AML-193 (cell line): ENCODE measurements at places on chromosomes 4 and X.
A peak's percentile ranks its signal among the peaks of the same experiment; 100 is the strongest.

DNA sequence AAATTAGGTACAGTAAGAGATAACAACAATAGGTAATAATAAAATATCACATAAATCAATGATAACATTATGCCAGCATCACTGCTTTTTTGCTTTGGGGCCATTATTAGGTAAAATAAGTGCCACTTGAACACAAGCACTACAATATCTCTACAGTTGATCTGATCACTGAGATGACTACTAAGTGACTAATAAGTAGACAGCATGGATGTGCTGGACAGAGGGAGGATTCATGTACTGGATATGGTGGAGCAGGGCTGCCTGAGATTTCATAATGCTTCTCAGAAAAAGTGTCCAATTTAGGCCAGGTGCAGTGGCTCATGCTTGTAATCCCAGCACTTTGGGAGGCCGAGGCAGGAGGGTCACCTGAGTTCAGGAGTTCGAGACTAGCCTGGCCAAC lies 137.8 kb upstream of the IL1RAPL2 start:
- DNase-seq: no peak

GRCh38 chr4:112038861-112039260 lies 106.4 kb upstream of the FAM241A start:
- DNase-seq: no peak

GRCh38 chr4:87944967-87945366 lies 30.5 kb upstream of the SPP1 start:
- DNase-seq: no peak

DNA sequence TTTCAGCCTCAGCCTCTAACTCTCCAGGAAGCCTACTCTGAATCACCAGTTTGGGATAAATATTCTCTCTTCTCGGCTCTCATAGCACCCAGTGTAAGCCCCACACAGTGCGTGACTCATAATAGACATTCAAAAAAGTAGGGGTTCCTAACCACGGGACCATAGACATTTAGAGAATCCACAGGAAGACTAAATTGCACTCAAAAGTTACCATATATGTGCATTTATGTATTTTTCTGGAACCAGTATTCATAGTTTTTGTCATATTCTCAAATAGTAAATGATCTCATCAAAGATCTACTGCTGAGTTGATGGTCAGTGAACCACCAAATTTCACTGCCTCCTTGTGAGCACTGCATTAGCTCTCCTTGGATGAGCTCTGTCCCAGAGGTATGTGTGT lies 625.7 kb downstream of the SMARCA1 start:
- no peak for DNase-seq

GRCh38 chrX:9698576-9698975 lies 67.1 kb downstream of the GPR143 start:
- no peak for DNase-seq

GRCh38 chrX:135434258-135435138 lies 12.8 kb downstream of the SMIM10L2A start:
- DNase-seq: no peak

GRCh38 chr4:175422331-175422730 lies 389.7 kb downstream of the GPM6A start:
- DNase-seq: no peak

GRCh38 chr4:112060212-112060611 lies 85.0 kb upstream of the FAM241A start:
- peak; percentile 21 for DNase-seq

- no peak for DNase-seq
Observed at GRCh38 chrX:9845578-9845952, 59.3 kb downstream of the SHROOM2 start.
